ENCODE measurements at places on chromosomes 1 and 21.

DNA sequence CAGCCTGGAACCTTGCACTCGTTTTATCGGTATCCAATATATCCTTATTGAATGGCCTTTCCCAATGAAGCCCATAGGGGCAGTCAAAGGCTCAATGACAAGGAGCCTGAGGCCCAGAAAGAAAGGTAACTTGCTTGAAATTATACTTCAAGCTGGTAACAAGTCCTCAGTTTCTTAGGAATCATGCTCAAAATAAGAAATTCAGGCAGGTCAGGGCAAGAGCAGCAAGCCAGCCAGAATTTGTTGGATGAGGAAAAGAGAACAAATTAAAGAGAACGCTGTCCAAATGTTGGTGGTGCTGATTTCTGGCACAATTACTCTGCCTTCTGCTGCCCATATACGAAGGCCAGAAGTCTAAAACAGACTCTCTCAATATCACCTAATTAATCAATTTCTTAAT, 77.6 kb downstream of the DDX20 start:
- DNase-seq = no peak
- no peaks in the 10 kb centered on the region for H3K27me3 ChIP-seq
- H3K27ac ChIP-seq = no peak overlapping the region
- no peaks in the 10 kb centered on the region for H3K4me1 ChIP-seq

GRCh38 chr1:247829656-247830055, 5.7 kb upstream of the OR14A16 start:
- no peak overlapping the region for H3K27ac ChIP-seq
- H3K36me3 ChIP-seq = no peaks in the 10 kb centered on the region
- H3K27me3 ChIP-seq = no peaks in the 10 kb centered on the region
- no peak overlapping the region for H3K4me3 ChIP-seq
- no peak for DNase-seq
- no peaks in the 10 kb centered on the region for H3K4me1 ChIP-seq

- no peaks in the 10 kb centered on the region for H3K27me3 ChIP-seq
- H3K27ac ChIP-seq = no peak overlapping the region
- peaks cover 46% of the 10 kb centered on the region for H3K4me1 ChIP-seq
- no peak overlapping the region for H3K4me3 ChIP-seq
Observed at GRCh38 chr1:234973426-234974250, 155.0 kb downstream of the TOMM20 start.

GRCh38 chr1:147211577-147211976, 13.6 kb downstream of the FMO5 start:
- H3K27ac ChIP-seq = no peak overlapping the region
- no peaks in the 10 kb centered on the region for H3K4me1 ChIP-seq
- no peak for DNase-seq

DNA sequence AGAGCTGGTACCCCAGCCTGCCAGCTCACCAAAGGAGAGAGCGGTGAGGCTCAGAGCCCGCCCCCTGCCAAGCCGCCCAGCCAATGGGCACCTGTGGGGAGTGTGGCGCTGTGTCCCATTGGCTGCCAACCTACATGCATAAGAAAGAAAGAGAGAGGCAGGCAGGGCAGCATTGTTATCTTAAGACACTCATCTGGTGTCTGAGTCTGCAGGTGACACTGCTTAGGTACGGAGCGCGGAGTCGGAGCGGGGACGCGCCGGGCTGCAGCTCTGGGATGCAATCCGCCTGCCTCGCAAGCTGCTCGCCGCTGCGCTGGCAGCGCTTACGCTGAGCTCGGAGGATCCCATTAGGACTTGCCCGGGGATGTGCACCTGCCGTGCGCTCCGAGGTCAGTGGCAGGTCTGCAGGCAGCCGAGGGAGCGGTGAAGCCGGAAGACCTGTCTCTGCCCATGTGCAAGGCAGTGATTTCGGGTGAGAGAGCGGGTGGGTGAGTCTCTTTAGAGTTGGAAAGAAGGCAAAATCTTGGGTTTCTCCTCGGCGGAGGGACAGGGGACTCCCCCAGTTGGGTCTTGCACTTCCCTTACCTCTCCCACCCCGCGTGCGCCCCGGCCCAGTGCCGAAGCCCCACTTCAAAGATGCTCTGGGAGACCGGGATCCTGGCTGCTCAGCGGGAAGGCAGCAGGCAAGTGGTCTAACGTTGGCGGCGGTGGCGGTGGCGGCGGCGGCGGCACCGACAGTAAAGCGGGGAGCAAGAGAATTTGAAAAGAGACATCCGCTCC, at the start of gene BRINP2:
BRINP2 (plus strand) TSS at position 203 of the 780 bp plus-strand sequence. CDS start 58,919 bp downstream, outside the sequence.
- DNase-seq = no peak
- H3K36me3 ChIP-seq = no peaks in the 10 kb centered on the region
- H3K4me3 ChIP-seq = no peak within 1 kb of the TSS

GRCh38 chr21:31480228-31480627, 136.2 kb upstream of the TIAM1 start:
- no peaks in the 10 kb centered on the region for H3K27me3 ChIP-seq
- H3K4me1 ChIP-seq = no peaks in the 10 kb centered on the region
- no peak overlapping the region for H3K27ac ChIP-seq
- no peaks in the 10 kb centered on the region for H3K36me3 ChIP-seq

- H3K4me1 ChIP-seq = no peaks in the 10 kb centered on the region
- no peaks in the 10 kb centered on the region for H3K27me3 ChIP-seq
- H3K27ac ChIP-seq = no peak overlapping the region
- no peak overlapping the region for H3K4me3 ChIP-seq
Observed at GRCh38 chr1:176522310-176522845, 59.4 kb downstream of the PAPPA2 start.

GRCh38 chr1:244413736-244414135, 38.0 kb downstream of the ADSS2 start:
- H3K4me1 ChIP-seq = no peaks in the 10 kb centered on the region
- no peak overlapping the region for H3K4me3 ChIP-seq
- no peaks in the 10 kb centered on the region for H3K27me3 ChIP-seq
- DNase-seq = no peak
- H3K27ac ChIP-seq = no peak overlapping the region
- peaks cover 81% of the 10 kb centered on the region for H3K36me3 ChIP-seq

DNA sequence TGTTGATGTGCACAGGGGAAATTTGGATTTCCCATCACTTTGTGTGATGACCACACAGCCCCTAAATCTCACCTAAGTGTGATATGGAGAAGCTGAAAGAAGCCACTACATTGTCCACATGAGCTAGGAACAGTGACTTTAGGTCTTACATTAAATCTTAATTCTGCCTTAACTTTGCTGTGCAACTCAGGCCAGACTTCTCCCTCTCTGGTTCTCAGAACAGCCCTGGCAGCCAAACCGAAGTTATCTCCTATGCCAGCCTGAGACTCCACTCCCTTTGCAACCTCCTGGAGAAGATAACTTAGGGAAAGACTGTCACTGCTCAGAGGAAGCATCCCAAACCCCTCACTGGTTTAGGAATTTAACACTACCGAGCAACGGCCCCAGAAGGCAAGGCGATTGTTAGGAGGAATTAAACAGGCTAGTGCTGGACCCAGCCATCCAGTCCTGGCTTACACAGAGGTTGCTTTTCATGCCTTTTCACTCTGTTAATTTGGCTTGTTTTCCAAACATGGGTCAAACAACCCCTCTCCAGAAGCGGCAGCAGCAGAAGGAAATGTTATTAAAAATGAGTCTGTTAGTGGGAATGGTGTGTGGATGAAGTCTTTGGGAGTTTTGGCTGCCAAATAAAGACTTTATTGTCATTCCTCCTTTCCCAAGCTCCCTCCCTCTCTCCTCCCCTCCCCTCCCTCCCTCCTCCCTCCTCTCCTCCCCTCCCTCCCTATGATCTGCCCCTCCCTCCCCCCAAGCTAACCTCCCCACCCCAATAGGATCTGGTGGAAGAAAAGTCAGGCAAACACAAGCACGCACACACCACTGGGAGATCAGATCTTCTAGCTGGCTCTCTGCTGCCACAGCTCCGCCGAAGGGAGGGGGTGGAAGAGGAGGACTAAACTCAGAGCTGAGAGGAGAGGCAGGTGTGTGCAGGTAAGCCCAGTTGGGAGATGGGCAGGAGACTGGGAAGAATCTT, at the start of gene PRELP:
PRELP (plus strand) TSS at position 795 of the 970 bp plus-strand sequence. CDS start 7,379 bp downstream, outside the sequence.
- peaks cover 4% of the 10 kb centered on the region for H3K27me3 ChIP-seq
- DNase-seq = no peak
- no peak within 1 kb of the TSS for H3K27ac ChIP-seq

- peaks cover 27% of the 10 kb centered on the region for H3K36me3 ChIP-seq
- DNase-seq = peak; percentile 82
- peak overlapping the region; percentile 98 for H3K27ac ChIP-seq
- H3K4me1 ChIP-seq = peaks cover 65% of the 10 kb centered on the region
- peak overlapping the region; percentile 52 for H3K4me3 ChIP-seq
Observed at GRCh38 chr1:2300004-2300771, 72.1 kb downstream of the SKI start.

GRCh38 chr21:42513151-42513984, at the start of gene SLC37A1:
TSS of gene SLC37A1 (plus strand) at chr21:42513852. CDS start at chr21:42518455, 4,603 bp downstream.
- peaks cover 5% of the 10 kb centered on the region for H3K36me3 ChIP-seq
- peak within 1 kb of the TSS; percentile 78 for H3K27ac ChIP-seq
- no peaks in the 10 kb centered on the region for H3K27me3 ChIP-seq
- peak within 1 kb of the TSS; percentile 97 for H3K4me3 ChIP-seq
- DNase-seq = peak; percentile 34

- no peak for DNase-seq
- H3K27ac ChIP-seq = no peak overlapping the region
- H3K4me3 ChIP-seq = no peak overlapping the region
- H3K4me1 ChIP-seq = no peaks in the 10 kb centered on the region
- H3K36me3 ChIP-seq = no peaks in the 10 kb centered on the region
- H3K27me3 ChIP-seq = no peaks in the 10 kb centered on the region
Observed at GRCh38 chr21:35484851-35485250, 435.7 kb upstream of the RUNX1 start.

DNA sequence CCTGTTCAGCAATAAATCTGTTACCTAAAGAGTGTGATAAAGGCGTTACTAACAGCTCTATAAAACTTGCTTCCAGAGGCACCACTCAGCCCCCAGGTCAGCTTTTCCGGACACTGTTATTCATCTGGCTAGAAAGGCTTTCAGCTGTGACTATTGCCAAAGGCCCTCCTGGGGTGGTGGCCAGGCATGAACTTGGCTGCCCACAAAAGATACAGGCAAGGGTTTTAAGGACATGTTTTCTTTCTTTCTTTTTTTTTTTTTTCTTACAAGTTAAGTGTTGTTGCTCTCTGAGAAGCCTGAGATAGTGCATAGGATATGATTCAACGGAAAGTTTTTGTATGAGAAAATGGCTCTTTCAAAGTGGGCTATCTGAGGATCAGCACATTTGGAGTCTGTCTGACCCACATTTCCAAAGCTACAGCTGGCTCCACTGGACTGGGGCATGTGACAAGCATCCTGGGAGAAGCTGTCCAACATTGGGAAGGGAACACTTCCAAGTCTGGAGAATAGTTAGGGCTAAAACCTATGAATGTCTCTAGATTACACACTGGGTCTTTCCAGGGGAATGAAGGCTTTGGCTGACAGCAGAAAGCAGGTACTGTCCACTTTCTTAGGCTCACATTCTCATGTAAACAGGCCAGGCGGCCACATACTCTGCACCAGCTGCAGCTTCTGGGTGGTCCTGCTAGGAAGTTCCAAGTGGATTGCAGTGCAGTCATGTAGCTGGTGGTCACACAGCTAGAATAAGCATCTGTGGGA, 639.7 kb downstream of the LMO4 start:
- H3K4me1 ChIP-seq = no peaks in the 10 kb centered on the region
- no peak overlapping the region for H3K4me3 ChIP-seq
- no peaks in the 10 kb centered on the region for H3K27me3 ChIP-seq
- DNase-seq = no peak
- no peaks in the 10 kb centered on the region for H3K36me3 ChIP-seq
- H3K27ac ChIP-seq = no peak overlapping the region

DNA sequence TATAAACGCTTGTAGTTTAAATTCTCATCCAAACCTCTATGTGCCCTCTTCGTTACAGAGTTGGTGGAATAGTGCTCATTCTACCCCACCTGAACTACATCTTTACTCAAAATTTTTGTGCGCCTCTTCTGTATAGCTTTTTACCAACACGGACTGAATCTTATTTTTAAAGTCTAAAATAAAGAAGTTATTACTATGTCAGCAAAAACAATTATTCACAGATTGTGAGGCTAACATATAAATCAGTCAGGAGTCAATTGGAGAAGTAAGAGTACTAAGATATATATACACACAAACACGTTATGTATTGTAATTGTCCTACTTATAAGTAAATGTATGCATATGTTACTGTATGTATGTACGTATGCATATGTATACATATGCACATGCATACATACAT, 274.9 kb upstream of the ADGRL4 start:
- H3K27ac ChIP-seq = no peak overlapping the region
- H3K4me3 ChIP-seq = no peak overlapping the region
- H3K27me3 ChIP-seq = no peaks in the 10 kb centered on the region
- no peak for DNase-seq
- no peaks in the 10 kb centered on the region for H3K4me1 ChIP-seq

DNA sequence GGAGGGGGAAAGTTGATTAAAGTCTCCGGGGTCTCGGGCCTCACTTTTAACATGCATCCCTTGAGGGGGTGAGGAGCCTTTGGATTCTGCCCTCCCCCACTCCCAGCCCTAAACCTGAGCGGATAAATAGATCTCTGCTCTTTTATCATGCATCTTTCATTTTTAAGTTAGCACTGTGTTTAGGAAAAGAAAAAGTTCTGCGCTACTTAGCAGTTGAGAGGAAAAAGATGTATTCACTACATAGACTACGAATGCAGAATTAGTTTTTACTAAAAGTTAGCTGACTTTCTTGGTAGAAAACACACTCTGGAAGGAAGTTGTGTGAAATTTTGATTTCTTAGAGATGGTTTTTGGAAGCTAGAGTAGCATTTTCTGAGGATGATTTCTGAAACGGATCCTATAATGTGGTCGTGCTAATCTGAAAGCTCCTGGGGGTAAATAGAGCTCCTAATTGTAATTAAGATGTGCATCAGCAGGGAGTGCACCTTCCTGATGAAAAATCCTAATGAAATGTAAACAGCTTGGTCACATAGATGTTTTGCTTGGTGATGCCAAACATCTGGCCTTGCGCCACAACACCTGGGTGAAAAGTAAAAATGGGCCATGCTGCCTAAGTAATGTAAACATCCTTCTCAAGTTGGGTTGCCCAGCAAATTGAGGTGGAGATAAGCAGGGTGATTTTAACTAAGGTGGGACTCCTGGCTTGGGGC, 1.8 kb downstream of the ROR1 start:
- H3K27me3 ChIP-seq = peaks cover 18% of the 10 kb centered on the region
- DNase-seq = no peak
- H3K27ac ChIP-seq = no peak overlapping the region
- no peak overlapping the region for H3K4me3 ChIP-seq

- H3K27ac ChIP-seq = no peak overlapping the region
- no peak overlapping the region for H3K4me3 ChIP-seq
- H3K27me3 ChIP-seq = peaks cover 3% of the 10 kb centered on the region
- H3K4me1 ChIP-seq = peaks cover 42% of the 10 kb centered on the region
- H3K36me3 ChIP-seq = no peaks in the 10 kb centered on the region
Observed at GRCh38 chr1:16152481-16153087, 3.3 kb downstream of the EPHA2 start.

- DNase-seq = no peak
- H3K4me3 ChIP-seq = no peak overlapping the region
- no peaks in the 10 kb centered on the region for H3K4me1 ChIP-seq
- no peak overlapping the region for H3K27ac ChIP-seq
Observed at GRCh38 chr1:9025449-9025848, 774 bp downstream of the SLC2A7 start.

GRCh38 chr21:33940881-33941245, 25.3 kb upstream of the ATP5PO start:
- no peak overlapping the region for H3K27ac ChIP-seq
- no peak for DNase-seq
- H3K27me3 ChIP-seq = no peaks in the 10 kb centered on the region

All from effector memory CD4-positive, alpha-beta T cell (primary cell).